Amygdala (tissue), 56 donors: ENCODE measurements at places on chromosomes 16 and 17.

- no peak for DNase-seq
Observed at GRCh38 chr17:10059684-10060211, 138.7 kb downstream of the GAS7 start.

DNA sequence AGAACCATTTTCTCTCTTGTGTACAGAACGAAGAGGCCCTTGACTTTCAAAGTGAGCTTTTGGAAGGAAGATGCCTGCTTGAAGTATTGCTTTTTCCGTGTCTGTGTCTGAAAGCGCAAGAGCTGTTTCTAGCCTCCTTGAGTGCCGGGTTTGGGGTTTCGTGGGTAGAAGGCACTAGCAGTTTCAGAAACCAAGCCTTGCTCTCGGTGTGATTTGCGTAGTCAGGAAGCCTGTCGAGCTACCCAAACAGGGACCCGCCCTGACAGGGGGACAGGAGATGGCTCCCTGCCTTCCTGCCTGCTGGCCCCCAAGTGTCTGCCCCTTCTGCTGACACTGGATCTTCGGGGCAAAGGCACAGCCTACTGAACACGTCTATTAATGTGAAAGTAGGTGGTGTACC, 322.0 kb downstream of the MAF start:
- DNase-seq: no peak

GRCh38 chr17:1980665-1981250, 44.4 kb downstream of the RTN4RL1 start:
- no peak for DNase-seq

- DNase-seq: peak; percentile 25
Observed at GRCh38 chr16:6643080-6643686, 689.5 kb upstream of the RBFOX1 start.

DNA sequence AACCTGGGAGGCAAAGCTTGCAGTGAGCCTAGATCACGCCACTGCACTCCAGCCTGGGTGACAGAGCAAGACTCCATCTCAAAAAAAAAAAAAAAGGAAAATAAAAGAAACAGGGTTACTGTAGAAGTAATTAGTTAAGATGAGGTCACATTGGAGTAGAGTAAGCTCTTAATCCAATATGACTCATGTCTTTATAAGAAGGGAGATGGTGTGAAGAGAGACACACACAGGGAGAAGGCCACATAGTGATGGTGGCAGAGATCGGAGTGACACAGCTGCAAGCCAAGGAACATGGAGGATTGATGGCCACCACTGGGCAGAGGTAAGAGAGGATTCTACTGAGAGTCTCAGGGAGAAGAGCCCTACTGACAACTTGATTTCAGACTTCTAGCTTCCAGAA, 15.3 kb upstream of the SLFN5 start:
- DNase-seq: no peak
